ENCODE measurements at places on chromosomes 16 and 17.

DNA sequence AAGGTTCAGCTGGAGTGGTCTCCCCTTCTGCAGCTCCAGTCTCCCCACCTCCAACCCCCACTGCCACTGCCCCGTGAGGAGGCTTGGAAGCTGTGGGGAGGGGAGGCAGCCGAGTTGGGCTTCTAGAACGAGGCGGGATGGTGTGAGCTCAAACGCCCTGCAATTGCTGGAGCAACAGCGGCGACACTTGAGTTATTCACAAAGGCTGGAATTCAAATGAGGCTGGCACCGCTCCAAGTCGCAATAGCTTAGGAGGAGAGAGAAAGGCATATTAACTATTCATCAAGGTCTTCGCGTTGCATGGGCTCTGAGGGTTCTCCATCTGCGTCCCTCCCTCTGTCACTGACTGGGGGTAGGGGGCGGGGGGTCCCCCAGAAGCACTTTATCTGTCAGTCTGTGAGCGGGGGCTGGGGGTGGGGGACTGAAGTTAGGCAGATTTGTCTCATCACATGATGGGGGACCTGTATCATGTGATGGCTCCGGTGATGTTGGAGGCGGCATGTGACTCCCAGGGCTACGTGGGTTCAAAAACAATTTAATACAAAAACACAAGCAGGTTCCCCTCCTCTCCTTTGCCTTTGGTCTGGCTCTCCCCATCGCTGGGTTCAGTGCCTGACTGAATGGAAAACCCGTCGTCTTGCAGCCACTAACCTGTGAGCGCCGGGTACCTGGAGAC is 70.5 kb downstream of the RBBP6 start:
- peak; percentile 36 for DNase-seq

- DNase-seq, result no peak
Measured at GRCh38 chr17:73155410-73156165, 9.2 kb upstream of the SSTR2 start.

GRCh38 chr17:4445731-4446130 is 12.0 kb downstream of the SPNS3 start:
- DNase-seq, result no peak

- peak; percentile 92 for DNase-seq
Measured at GRCh38 chr16:87853411-87854052, 15.8 kb downstream of the SLC7A5 start.

DNA sequence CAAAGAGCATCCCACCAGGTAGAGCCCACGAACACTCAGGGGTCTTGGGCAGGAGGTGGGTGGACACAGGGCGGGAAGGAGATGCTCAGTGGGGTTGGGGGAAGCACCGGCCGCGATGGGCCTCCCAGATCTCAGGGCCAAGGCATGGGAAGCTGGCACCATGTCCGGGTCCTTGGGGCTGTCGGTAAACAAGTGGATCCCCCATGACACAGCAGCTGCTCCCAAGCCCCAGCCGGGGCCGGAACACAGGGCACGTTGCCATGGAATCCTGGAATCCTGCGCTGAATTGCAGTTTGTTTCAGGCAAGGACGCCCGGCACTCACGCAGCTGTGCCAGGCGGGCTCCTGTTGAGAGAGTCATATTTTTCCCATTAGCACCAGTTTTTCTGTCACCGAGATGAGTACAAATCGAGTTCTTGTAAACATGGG is 23.0 kb upstream of the CHMP6 start:
- no peak for DNase-seq

DNA sequence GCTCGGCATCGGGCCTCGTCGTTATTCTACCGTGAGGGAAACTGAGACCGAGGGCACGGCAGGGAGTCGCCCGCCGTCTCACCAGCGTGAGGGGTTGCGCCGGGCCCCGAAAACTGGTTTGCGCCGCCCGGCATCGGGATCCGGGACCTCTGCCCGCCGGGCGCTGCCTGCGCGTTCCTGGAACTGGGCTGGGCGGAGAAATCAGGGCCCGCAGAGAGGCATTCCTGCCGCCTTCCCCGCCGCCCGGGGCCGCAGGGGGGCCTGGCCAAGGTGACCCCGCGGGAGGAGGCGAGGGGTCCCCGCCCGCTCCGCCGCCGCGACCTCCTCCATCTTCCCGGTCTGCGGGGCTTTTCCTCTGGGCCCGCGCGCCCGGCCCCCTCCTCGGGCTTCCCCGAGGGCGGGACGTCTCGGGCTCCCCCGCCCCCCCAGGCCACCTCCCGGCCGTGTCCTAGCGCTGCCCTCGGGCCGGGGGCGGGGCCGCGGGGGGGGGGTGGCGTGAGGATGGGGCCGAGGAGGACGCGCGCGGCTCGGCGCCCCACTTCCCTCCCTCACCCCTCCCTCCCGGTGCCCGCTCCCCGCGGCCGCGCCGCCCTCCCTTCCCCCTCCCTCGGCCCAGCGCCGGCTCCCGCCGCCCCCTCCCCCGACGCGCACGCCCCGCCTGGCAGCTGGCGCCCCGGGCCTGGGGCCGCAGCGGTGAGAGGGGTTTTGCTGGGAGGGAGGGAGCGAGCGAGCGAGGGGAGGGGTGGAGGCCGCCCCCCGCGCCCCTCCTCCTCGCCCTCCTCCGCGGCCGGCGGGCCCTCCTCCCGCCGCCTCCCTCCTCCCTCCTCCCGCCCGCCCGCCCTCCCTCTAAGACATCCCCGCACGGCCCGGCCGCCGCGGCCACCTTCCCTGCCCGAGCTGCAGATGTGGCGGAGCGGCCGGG is at the start of gene GLIS2:
GLIS2 (plus strand) TSS at position 882 of the 922 bp plus-strand sequence. CDS start 16,214 bp downstream, outside the sequence.
- DNase-seq, result peak; percentile 78

GRCh38 chr16:57623251-57624043 is 5.0 kb upstream of the ADGRG1 start:
- DNase-seq, result no peak

- DNase-seq, result peak; percentile 41
Measured at GRCh38 chr17:43591779-43592562, 45.8 kb upstream of the ETV4 start.

DNA sequence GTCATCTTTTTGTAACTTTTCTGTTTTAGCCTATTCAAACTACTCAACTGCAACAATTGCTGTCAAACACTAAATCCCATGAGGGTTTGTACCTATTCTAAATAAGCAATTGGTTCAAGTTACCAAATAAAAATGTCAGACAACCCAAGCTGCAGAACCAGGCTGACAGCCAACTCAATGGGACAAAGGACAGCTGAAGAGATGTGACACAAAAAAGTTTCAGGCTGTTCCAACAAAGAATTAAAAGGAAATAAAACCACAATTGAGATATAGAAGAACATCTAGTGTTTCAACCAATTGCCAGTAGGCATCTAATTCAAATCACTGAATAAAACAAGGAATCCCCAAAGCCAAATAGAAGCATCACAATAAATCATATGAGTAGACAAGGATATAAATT is 49.3 kb downstream of the GRB7 start:
- DNase-seq, result no peak

- DNase-seq, result no peak
Measured at GRCh38 chr16:10741844-10742243, 1.8 kb upstream of the NUBP1 start.

All from GM13976 (cell line).